Stimulated activated CD8-positive, alpha-beta memory T cell treated with anti-CD3 and anti-CD28 coated beads, Interleukin-7, amount 100 ng/mL, for 1 hour (primary cell): ENCODE measurements at places on chromosomes 2 and 18.
A peak's percentile ranks its signal among the peaks of the same experiment; 100 is the strongest.

DNA sequence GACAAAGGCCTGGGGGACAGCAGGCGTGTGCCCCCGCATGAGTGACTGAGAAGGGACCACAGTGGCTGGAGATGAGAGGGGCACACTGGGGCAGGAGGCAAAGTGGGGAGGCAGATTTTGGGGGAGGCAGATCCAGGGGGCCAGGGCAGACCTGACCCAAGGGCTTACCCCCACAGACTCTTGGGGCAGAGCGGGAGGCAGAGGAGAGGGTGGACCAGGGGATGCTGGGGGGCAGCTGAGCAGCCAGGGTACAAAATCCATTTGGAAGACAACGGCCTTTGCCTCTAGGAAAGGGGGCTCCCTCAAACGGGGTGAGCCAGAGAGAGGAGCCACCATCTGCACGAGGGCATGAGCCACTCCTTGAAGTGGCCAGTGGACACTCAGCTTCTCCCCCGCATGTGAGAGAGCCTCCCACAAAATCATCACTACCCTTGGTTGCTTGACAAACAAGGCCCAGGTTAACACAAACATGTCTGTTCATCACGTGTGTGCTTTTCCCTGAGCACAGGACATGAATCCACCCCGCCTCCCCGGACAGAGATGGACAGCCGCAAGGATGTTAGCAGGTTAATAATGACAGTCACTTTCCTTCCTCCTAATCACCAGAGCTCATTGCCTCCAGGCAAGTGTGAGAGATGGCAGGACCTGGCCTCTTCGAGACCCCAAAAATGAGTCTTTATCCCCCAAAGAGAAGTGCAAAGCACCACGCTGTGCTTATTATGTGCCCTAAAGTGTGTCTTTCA is 72.0 kb upstream of the RAB6C start:
- DNase-seq: no peak

GRCh38 chr2:230930149-230930780 is 5.2 kb upstream of the GPR55 start:
- no peak for DNase-seq

DNA sequence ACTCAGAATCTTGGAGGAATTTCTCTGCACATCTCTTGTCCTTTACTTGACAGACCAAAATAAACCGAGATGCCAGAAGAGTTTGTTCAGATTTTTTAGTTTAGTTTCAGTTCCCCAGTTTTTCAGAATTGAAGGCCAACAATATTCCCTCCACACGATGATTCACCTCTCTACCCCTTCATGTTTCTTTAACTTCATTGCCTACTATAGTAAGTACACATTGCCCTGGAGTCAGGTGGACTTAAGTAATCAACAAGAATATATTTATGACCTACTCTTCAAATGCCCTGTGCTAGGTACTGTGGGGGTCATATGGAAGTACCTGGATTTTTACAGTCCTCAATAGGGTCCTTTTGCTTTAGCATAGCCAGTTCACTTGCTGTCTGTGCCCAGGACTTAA is 79.6 kb upstream of the CTLA4 start:
- no peak for DNase-seq

DNA sequence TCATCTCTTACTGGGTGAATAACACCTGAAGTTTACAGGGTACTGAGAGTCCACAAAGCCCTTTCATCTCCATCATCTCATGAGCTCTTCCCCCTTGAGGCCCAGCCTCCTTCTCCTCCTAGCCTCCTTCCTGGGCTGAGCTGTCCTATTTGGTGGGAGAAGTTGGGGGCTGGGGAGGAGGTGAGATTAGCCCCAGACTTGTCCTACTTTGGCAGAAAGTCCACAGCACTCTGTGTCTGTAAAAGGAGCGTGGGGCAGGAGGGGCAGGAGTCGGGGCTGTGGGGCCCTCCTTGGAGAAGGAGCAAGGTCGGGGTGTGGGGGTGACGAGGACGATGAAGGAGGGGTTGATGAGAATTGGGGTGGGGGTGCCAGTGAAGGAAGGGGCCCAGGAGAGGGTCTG is 10.0 kb upstream of the DES start:
- no peak for DNase-seq

GRCh38 chr2:229612384-229612971 is 101.9 kb downstream of the DNER start:
- no peak for DNase-seq

- no peak for DNase-seq
Measured at GRCh38 chr18:25075783-25076182, 276.2 kb downstream of the ZNF521 start.

GRCh38 chr18:48376406-48376805 is 32.8 kb downstream of the ZBTB7C start:
- no peak for DNase-seq

- DNase-seq: no peak
Measured at GRCh38 chr2:26642429-26642828, 1.3 kb upstream of the CIB4 start.

- no peak for DNase-seq
Measured at GRCh38 chr18:71998547-71999097, 545.5 kb downstream of the CBLN2 start.

DNA sequence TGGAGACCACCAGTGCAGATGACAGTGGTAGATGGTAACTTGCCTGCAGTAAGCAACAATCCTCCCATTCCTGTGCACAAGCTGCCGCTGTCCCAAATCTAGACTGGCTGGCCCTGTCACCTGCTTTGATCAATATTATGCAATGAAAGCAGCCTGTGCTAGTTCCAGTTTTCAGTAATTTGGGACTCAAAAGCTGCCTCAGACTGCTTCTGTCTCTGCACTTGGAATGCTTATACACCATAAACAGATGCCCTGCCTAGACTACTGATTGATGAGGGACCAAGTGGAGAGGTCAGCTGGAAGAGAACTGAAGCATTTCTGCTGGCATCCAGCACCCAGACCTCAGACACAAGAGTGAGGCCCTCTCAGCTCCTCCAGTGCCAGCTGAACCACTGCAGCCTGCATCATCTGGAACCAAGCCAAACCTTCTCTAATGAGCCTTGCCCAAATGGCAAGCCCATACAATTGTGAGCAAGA is 24.9 kb downstream of the CCBE1 start:
- DNase-seq: no peak

- no peak for DNase-seq
Measured at GRCh38 chr18:50716902-50717301, 102.9 kb downstream of the MRO start.

GRCh38 chr2:60118061-60118460 is 435.4 kb downstream of the BCL11A start:
- no peak for DNase-seq

GRCh38 chr2:30464544-30465170 is 17.6 kb downstream of the LCLAT1 start:
- no peak for DNase-seq

DNA sequence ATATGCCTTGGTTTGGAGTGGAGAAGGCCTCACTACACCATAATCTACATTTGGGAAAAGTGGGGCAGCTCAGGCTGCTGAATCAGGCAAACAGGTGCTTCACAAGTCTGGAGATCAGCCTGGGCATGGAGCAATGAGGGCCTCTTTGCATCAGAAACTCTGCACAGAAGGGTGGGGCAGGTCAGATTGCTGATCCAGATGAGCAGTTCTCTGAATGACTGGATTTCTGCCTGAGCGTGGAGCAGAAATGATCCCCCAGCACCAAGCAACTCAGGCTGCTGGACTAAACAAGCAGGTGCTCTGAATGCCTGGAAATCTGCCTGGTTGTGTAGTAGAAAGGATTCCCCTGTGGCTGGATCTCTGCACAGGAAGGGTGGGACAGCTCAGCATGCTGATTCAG is 605.3 kb upstream of the ZNF804A start:
- no peak for DNase-seq

DNA sequence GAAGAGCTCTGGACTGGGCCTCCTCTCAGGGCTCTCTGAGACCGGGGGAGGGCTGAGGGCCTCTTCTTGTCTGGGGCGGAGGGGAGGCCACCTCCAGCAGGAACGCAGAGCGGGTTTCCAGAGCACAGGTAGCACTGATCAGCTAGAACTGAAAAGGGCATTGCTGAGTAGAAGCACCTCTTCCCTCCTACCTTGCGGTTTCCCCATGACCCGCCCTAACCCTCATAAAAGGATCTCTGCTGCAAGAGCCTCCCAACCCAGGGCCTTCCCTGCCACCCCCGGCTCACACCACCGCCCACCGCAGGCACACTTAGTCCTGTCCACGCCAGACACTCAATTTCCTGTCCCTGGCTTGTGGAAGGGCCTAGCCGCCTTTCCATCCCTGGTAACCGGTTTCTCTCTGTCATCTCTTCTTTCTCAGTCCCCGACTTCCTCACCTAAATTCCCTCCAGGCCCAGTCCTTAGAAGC is 966 bp downstream of the ADCY3 start:
- peak; percentile 20 for DNase-seq

- no peak for DNase-seq
Measured at GRCh38 chr2:179171371-179171770, 93.3 kb downstream of the SESTD1 start.

DNA sequence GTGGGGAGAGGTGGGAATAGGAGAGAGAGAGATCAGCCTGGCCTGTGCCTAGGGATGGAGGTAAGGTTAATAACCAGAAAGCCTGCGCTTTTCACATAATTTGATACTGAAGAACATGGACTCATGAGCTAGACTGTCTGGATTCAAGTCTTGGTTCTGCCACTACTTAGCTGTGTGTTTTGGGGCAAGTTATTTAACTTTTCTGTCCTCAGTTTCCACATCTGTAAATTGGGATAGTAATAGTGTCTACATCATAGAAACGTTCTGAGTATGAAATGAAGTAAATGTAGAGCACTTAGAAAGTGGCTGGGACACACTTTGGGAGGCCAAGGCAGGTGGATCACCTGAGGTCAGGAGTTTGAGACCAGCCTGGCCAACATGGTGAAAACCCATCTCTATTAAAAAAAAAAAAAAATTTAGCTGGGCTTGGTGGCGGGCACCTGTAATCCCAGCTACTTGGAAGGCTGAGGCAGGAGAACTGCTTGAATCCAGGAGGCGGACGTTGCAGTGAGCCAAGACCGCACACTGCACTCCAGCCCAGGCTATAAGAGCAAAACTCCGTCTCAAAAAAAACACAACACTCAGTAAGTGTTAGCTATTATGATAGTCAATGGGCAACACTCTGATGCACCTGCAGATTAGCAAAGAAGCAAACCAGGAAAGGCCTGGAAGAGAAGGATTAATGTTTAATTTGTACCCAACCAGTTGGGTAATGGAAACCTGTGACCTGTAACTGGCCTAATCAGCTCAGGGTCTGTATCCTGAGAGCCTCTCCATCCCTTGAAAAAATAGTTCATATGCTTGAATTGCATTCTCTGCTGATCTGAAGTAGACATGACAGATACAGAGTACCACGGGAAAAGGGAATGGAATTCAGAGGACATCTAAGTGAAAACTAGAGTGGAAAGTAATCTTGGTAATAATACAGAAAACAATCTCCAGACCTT is 6.8 kb downstream of the GALM start:
- DNase-seq: no peak

DNA sequence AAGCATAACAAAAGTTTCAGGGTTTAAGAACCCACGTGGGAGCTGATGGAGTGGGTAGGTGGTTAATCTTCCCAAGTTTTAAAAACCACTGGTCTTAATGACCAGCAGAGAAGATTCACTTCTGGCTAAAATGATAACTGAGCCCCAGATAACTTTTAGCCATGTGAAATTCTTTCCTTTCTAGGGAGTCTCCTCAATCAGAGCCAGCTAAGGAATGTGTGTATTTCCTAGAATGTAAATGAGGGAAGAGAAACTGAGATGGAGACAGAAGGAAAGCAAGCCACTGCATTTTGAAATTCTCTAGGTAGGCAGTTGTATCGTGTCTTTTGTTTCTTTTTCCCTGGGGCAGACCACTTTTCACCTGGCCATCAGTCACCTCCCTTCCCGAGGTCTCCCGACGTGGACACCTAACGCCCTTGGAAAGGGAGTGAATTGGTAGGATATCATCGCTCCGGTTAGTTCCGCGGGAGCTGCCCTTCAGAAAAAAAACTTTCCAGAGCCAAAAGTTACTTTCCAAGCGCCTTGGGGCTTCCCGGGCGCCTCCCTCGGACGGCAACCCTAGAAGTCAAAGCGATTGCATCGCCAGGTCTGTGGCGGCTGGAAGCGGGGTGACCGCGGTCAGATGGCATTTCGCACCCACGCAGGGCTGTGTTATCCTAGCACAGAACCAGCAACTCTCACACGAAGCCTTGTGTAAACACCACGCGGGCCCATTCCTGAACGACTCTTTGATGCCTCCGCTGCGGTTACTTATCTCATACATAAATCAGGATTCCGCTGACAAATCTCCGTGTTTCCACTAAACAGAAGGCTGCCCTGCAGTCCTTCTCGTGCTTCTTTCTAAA is 1.3 kb downstream of the COLEC12 start:
- DNase-seq: no peak

DNA sequence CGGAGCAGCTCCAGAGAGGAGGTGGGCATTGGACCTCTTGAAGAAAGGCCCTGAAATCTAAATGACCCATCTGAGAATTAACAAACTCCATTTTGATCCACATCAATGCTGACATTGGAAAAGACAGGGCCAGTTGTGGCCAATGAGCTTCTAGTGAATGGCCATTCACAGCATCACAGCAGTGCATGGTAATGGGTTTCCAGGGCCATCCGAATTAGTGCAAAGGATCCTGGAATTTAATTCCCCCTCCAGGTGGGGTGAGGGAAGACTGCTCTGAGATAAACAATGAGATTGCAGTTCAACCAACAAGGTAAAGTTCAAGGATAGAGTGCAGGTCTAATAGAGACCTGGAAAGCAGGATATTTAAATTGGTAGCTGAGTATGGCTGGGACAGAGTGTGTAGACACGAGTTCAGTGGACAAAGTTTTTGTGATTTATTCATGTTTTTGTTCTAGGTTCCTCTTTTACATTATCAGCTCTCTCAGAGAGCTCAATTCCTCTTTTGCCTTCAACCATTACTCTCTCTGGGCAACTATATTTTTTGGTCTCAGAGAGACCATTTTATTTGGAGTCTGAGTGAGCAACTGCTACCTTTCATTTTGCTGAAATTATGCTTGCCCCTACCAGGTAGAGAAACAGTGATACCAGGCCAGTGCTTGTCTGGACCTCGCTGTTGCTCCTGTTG is 5.0 kb downstream of the TACR1 start:
- no peak for DNase-seq

DNA sequence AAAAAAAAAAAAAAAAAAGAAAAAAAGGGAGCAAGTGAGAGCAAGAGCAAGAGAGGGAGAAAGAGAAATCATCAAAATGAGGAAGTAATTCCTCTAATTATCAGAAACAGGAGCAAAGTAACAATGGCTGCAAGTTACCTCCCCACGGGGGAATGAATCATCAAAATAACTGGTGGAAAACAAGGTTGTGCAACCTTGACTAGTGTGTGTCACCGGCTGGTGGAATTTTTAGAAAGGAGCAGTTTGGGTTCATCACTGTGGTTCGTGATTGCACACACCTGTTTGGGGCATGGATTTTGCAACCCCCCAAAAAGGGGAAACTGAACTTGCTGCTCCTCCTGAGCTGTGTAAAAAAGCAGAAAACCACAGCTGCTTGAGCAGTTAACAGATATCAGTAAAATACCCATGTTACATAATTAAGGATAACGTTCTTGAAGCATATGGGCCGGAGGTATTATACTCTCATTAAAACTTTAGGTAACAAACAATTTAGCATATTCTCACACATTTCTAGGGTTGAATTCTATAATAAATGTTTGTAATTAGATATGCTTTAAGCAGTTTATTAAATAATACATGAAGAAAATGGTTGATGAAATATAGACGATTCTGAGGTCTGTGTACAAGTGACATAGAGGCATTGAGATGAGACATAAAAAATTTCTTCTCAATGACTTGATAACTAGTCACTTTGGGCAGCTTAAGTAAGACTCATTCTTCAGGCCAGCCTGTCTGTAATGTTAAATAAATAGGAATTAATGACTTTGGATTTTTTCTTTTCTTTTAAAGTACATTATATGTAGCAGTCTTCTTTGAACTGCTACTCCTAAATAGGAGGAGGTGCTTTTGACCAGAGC is 184.2 kb upstream of the ZEB2 start:
- DNase-seq: no peak
